ENCODE measurements at places on chromosomes 2 and 18. TPM values are rescaled to one million over a fixed set of nuclear protein-coding genes. Genes with fewer than 3 reads are reported as not detected.

SKOR2 gene
- total RNA-seq = not detected

PLEK gene
- total RNA-seq = 0.32 TPM

SLC4A3 gene
- 3.6 TPM for total RNA-seq

BMP10 gene
- not detected for total RNA-seq

MPP4 gene
- 2.2 TPM for total RNA-seq

FOXI3 gene
- total RNA-seq = not detected
